ENCODE measurements at places on chromosomes 5 and 9. TPM values are rescaled to one million over a fixed set of nuclear protein-coding genes. Genes with fewer than 3 reads are reported as not detected.

- DNase-seq, result no peak
- no peaks in the 10 kb centered on the region for H3K27me3 ChIP-seq
- H3K4me1 ChIP-seq, result no peaks in the 10 kb centered on the region
- H3K27ac ChIP-seq, result no peak overlapping the region
- H3K4me3 ChIP-seq, result no peak overlapping the region
Observed at GRCh38 chr5:68757626-68758212, 336.1 kb upstream of the SLC30A5 start.

DNA sequence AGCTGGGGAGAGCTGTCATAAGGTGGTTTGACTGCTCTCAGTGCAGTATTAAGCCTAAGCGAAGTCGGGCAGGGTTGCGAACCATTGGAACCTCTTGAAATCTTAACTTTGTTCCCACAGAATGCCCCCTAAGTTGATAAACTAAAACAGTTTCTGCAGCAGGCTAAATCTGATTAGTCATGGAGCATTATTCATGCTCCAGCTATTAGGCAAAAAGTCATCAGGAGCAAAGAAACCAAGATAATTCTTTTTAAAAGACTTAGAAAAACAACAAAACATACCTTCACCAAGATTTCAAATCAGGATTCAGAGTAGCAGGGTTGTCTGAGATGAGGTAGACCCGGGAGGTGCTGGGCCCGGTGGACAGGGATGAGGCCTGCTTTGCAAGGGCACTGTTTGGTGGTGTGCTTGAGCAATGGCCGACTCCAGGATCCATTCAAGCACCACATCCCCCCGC lies 69.9 kb upstream of the PLPP1 start:
- DNase-seq, result no peak
- H3K4me1 ChIP-seq, result peaks cover 16% of the 10 kb centered on the region
- H3K36me3 ChIP-seq, result no peaks in the 10 kb centered on the region
- no peaks in the 10 kb centered on the region for H3K27me3 ChIP-seq
- H3K4me3 ChIP-seq, result no peak overlapping the region

GRCh38 chr5:151332857-151333256 lies 14.5 kb downstream of the SLC36A2 start:
- H3K27me3 ChIP-seq, result no peaks in the 10 kb centered on the region
- H3K27ac ChIP-seq, result no peak overlapping the region
- DNase-seq, result no peak
- H3K4me1 ChIP-seq, result no peaks in the 10 kb centered on the region

- no peak overlapping the region for H3K4me3 ChIP-seq
- no peaks in the 10 kb centered on the region for H3K27me3 ChIP-seq
- DNase-seq, result no peak
- H3K27ac ChIP-seq, result no peak overlapping the region
Observed at GRCh38 chr9:76271755-76272154, 122.5 kb downstream of the RFK start.

GRCh38 chr5:149049371-149049781 lies 13.5 kb downstream of the SH3TC2 start:
- no peaks in the 10 kb centered on the region for H3K27me3 ChIP-seq
- H3K4me3 ChIP-seq, result no peak overlapping the region
- DNase-seq, result no peak
- no peaks in the 10 kb centered on the region for H3K36me3 ChIP-seq
- peaks cover 4% of the 10 kb centered on the region for H3K4me1 ChIP-seq
- H3K27ac ChIP-seq, result no peak overlapping the region

GRCh38 chr9:110601098-110601497 lies 21.6 kb upstream of the SVEP1 start:
- no peaks in the 10 kb centered on the region for H3K4me1 ChIP-seq
- no peak overlapping the region for H3K4me3 ChIP-seq
- no peak for DNase-seq
- H3K27me3 ChIP-seq, result peaks cover 11% of the 10 kb centered on the region

DNA sequence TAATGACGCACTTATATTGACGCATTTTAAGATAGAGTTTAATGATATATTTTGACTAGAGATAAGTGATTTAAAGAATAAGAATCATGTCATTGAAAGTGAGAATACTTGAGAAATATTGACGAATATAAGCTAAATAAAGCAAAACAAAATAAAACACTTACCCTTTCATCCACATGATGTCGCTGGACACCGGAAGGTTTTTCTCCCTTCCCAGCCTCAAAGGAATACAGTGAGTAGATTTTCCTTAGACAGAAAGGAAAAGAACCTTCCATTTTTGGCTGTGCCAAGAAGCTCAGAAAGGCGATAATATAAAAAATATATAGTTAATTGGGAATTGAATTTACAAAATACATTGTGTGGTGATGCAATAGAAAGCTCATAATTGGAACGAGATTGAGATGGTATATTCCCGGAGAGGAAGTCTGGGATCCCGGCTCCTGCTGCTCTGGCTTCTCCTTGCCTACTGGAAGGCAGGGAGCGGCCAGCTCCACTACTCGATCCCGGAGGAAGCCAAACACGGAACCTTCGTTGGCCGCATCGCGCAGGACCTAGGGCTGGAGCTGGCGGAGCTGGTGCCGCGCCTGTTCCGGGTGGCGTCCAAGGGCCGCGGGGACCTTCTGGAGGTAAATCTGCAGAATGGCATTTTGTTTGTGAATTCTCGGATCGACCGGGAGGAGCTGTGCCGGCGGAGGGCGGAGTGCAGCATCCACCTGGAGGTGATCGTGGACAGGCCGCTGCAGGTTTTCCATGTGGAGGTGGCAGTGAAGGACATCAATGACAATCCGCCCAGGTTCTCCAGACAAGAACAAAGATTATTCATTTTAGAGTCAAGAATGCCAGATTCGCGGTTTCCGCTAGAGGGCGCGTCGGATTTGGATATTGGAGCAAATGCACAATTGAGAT lies at the start of gene PCDHA5:
Gene PCDHA5, plus strand, starts transcription at position 239 of the 906 bp plus-strand sequence.
- no peaks in the 10 kb centered on the region for H3K36me3 ChIP-seq
- H3K4me3 ChIP-seq, result no peak within 1 kb of the TSS
- no peaks in the 10 kb centered on the region for H3K4me1 ChIP-seq
- peak; percentile 14 for DNase-seq
- no peak within 1 kb of the TSS for H3K27ac ChIP-seq
- H3K27me3 ChIP-seq, result no peaks in the 10 kb centered on the region

DNA sequence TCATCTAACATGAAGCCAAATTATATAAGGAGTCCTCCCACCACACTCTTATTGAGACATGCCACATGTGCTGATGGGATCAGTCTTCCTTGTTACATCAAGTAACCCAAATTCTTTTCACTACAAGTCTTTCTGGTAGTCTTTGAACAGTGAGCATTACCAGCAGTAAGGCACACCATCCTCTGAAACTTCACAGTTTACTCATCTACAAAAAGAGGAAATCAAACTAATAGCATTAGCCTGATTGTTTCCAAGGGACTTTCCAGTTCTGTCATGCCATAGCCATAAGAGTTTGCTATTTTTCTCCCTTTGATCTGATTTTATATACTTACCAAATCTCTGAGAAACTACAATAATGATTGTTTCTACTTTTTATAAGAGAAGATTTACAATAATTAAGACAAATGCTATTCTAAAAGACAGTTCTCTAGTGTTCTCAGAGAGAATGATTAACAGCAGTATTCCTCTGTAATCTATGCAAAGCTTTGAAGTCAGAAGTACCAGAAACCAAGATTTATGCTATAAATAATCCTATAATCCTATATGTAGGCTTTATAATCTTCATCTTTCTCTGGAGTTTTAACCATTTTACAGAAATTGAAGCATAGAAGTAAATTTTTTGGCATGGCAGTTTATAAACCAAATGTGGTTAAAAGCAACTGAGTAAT lies 166.2 kb upstream of the ACO1 start:
- H3K4me1 ChIP-seq, result no peaks in the 10 kb centered on the region
- no peaks in the 10 kb centered on the region for H3K27me3 ChIP-seq
- no peak overlapping the region for H3K4me3 ChIP-seq

- H3K4me3 ChIP-seq, result no peak overlapping the region
- H3K27me3 ChIP-seq, result no peaks in the 10 kb centered on the region
- H3K27ac ChIP-seq, result peak overlapping the region; percentile 81
- H3K36me3 ChIP-seq, result peaks cover 3% of the 10 kb centered on the region
- H3K4me1 ChIP-seq, result peaks cover 57% of the 10 kb centered on the region
Observed at GRCh38 chr5:132436936-132437335, 53.6 kb downstream of the IRF1 start.

- no peaks in the 10 kb centered on the region for H3K4me1 ChIP-seq
- no peaks in the 10 kb centered on the region for H3K36me3 ChIP-seq
- peak; percentile 32 for DNase-seq
- no peak overlapping the region for H3K27ac ChIP-seq
- H3K4me3 ChIP-seq, result no peak overlapping the region
Observed at GRCh38 chr9:1554081-1555035, 460.8 kb upstream of the SMARCA2 start.

DNA sequence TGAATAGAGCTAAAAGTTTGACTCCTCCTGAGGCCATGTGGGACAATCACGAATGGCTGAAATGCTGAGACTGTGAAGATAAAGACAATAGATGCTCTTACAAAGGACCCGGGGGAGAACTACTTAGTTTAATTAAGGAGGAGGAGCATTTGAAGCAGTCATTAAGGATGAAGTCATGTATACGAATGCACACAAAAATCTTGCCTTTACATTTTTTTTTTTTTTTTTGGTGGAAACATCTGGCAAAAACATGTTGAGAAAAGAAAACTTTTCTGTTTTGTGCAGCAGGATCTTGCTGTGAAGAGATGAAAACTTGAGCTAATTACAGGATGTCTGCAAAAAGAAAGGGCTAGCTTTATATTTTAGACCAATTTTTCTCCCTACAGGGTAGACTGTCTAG lies 42.3 kb upstream of the NR3C1 start:
- no peaks in the 10 kb centered on the region for H3K27me3 ChIP-seq
- no peaks in the 10 kb centered on the region for H3K4me1 ChIP-seq
- no peak overlapping the region for H3K27ac ChIP-seq
- no peak overlapping the region for H3K4me3 ChIP-seq
- no peak for DNase-seq

Gene RAB24
- polyA plus RNA-seq, result 31.5 TPM

Gene MRNIP
- polyA plus RNA-seq, result 15.1 TPM

Gene OMD
- 0.56 TPM for polyA plus RNA-seq

Gene FAM153A
- polyA plus RNA-seq, result 0.12 TPM

Gene CARD6
- 4.0 TPM for polyA plus RNA-seq
